ENCODE measurements at places on chromosomes 13 and 19. TPM values are rescaled to one million over a fixed set of nuclear protein-coding genes. Genes with fewer than 3 reads are reported as not detected.

Gene CGB1
- not detected for polyA plus RNA-seq

Gene NLRP9
- polyA plus RNA-seq = not detected

Gene CYP4F8
- not detected for polyA plus RNA-seq

Gene CNN1
- 5.2 TPM for polyA plus RNA-seq

Data from right renal pelvis (tissue), 4 donors.